Tibial nerve (tissue), 4 donors: ENCODE measurements at places on chromosomes 12 and 14. TPM values are rescaled to one million over a fixed set of nuclear protein-coding genes. Genes with fewer than 3 reads are reported as not detected.

DNA sequence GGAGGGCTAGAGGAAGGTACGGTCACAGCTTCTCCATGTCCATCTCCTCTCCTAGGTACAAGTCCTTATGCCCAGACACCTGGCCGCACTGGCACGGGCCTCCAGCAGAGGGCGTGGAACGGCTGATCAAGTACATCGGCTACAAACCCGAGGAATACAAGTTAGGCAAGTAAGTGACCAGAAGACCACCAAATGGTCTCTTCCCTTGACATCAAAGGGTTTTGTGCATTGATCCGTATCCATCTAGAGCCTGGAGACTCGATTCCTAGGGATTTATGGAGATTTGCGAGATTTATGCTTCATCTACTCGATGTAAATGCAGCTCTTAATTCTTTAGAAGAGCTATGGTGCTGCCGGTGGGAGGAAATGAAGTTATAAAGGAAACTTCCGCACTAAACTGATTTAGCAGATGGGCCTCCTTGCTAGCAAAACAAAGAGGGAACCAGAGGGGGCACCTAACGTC, 44.2 kb downstream of the KCTD10 start:
- peak; percentile 96 for DNase-seq

GRCh38 chr12:5622280-5622679, 190.4 kb downstream of the NTF3 start:
- DNase-seq = no peak

DNA sequence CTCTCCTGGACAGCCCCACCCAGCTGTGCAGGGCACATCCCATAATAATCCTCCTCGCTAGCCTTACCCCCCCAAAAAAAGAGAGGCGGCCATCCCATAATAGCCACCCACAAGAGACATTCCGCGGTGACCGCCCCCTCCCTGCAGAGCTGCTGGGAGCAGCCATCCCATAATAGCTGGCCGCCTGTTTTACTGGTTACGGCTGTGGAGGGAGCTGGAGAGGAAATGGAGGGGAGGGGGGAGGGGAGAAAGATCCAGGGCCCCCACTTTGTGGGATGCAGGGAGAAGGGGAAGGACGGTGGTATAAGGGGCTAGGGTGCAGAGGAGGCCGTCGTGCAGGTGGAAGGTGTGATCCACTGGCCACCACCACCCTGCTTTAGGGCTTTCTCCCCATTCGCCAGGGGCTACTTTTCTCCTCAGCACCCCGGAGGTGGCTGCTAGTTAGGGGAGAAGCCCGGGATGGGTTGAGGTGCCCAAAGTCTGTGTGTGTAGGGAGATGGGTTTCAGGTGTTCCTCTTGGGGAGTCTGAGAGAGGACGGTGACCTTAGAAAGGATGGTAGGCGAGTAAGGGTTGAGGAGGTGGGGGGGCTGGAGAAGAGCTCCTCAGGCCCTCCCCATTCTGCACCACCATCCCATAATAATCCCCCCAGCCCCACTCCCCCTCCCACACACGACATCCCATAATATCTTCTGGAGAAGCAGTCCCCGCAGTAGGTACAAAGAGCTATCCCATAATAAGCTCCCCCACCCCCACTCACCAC, 6.0 kb upstream of the CHD4 start:
- DNase-seq = peak; percentile 75

Gene KLRC4
- not detected for total RNA-seq

GRCh38 chr12:19382563-19382962, 56.7 kb upstream of the AEBP2 start:
- no peak for DNase-seq

Gene ALDH1L2
- 9.8 TPM for total RNA-seq

DNA sequence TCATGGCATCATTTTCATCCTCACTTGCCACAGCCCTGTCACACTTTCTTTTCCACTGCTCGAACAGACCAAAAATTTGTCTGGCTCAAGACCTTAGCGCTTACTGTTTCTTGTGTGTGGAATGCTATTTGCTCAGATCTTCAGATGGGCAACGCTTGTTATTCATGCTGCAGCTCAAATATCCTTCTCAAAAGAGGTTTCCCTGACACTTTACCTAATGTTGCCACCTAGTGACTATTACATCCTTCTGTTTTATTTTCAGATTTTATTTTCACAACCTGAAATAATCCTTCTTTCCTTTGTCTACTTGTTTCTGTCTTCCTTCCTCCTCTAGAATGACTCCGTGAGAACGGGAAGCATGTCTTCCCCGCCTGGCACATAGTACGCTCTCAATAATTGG, 5.6 kb downstream of the FBXO33 start:
- no peak for DNase-seq

DNA sequence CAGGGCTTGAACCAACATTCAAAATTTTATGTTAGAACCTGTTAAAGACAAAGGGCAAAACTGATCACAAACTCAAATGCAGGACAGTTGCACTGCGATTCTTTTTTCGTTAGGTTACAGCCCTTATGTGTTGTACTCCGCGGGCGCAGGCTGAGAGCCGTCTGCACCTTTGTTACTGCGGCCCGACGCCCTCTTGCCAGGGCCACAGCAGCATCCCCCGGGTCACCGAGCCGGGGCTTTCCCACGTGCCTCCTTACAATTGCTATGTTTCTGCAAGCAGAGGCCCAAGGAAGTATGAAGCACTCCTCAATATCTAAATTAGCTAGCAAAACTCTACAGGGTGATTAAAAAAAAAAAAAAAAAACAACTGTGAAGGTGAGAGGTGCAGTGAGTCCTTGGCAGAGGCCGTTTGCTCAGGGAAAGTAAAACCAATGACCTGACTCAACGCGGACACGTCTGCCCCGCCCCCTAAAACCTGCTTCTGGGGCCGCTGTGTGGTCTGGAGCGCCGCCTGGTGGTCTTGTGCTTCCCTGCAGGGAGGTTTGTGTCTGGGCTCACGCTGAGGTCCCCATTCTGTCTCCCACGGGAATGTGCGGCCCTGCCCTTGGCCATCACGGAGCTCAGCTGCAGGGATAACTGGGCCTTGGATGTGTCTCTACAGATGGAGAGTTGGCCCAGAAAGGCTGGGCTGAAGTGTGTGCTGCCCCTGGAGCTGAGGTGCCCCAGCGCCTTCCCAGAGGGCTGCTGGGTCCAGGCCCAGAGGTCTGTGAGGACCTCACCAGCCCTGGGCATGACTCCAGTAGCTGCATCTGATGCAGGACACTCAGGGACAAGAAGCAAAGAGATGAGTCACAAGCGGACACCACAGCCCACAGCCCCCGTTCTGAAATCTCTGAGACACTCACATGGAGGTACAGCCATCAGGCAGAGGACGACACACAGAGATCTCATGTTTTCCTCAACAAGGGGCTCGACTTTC, 418.5 kb downstream of the TMEM121 start:
- peak; percentile 22 for DNase-seq

GRCh38 chr12:112904571-112904970, 2.2 kb upstream of the OAS1 start:
- no peak for DNase-seq

DNA sequence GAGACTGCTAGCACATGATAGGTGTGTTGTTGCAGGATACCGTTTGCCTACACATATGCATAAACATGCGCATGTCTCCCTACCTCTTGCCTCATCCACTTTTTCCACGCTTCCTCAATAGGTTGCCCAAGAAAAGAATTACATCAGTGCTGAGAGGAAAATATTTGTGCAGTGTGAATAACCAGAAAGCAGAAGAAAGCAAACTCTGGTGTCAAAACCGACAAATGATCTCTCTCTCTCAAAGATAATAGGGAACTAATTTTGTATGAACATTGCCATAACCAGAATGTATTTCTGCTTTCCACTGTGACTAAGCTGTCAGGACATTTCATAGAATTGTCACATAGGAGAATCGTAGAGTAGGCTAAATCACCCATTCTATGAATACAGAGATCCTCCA, 1.3 kb downstream of the CLEC7A start:
- DNase-seq = no peak

DNA sequence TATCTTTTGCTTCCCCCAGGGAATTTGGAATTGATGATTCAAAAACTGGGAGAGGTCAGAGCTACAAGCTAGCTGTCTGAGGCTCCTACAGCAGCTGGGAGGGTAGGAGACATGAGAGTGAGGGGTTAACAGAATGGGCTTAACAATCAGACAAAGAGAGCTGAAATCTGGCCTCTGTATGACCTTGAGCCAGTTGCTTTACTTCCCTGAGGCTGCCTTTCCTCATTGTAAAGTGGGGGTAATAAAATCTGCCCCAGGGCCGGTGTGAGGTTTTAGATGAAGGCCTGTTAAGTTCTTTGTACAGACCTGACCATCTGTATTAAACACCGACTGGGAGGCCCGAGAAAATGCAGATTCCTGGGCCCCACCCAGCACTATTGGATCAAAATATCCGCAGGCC, 164.3 kb upstream of the NOS1 start:
- no peak for DNase-seq

Gene MYH6
- total RNA-seq = not detected

Gene KLRD1
- total RNA-seq = 2.4 TPM

Gene RNASE3
- total RNA-seq = not detected

Gene IKBIP
- total RNA-seq = 12.0 TPM

DNA sequence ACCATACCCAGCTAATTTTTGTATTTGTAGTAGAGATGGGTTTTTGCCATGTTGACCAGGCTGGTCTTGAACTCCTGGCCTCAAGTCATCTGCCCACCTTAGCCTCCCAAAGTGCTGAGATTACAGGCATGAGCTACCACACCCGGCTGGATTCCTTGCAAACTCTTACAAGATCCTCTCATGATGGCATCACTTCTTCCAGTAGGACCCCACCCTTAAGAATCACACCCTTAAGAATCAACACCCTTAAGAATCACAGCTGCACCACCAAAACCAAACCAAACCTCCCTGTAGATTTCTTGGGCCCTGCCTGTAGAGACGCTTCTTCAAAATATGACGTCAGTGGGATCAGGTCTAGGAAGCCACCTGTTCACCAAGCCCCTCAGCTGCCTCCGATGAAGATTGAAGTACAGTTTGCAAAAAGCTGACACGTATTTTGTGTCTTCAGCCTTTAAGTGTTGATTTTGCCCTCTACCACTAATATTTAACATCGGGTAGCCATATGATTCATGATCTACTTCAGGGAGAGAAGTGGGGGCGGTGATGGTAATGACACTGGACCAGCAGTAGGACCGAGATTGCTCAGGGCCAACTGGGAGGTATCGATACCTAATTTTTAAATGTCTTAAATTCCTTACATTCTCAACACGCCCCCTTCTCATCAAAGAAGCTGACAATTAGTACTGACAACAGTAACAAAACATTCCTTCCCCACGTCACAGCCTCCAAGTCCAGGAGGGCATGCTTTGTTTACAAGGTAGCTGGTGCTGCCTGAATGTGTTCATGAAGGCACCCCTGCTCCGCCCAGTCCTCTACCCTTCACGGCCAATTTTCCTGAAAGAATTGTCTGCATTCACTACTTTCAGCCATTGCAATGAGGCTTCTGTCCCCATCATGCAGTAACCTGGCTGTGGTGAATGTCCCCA, 57.2 kb downstream of the ESRRB start:
- no peak for DNase-seq

DNA sequence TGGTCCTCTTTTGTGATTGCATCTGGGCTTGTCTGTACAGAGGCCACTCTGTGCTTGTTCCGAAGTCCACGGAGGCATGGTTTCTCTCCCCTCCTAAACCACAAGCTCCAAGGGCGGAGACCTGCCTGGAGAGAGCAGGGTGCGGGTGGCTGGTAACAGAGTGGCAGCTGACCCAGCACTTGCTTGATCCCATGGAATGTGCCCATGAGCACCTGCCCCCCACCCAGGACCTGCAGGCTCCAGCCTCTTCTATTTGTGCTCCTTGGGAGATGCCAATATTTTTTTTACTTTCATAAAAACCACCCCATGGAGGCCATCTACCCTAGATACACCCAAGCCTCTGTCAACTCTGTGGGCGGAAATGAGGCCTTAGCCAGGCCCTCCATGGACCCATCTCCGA, 104.7 kb downstream of the PRMT8 start:
- DNase-seq = no peak

- DNase-seq = no peak
Observed at GRCh38 chr12:60021235-60021634, 425.4 kb downstream of the SLC16A7 start.

- no peak for DNase-seq
Observed at GRCh38 chr14:77882636-77883035, 82.7 kb downstream of the ADCK1 start.

Gene GALNT8
- 2.5 TPM for total RNA-seq
